ENCODE measurements at places on chromosomes 4 and X.

DNA sequence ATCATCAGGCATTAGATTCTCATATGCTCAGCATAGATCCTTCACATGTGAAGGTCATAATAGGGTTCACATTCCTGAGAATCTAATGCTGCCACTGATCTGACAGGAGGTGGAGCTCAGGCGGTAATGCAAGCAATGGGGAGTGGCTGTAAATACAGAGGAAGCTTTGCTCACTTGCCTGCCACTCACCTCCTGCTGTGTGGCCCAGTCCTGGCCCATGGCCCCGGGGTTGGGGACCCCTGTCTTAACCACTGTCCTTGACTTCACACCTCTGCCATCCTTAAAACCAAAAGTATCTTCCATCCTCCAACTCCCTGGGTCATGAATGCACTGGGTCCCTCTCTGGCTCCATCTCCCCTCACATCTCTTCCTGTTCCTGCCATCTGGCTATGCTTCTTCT lies 129.1 kb downstream of the HMX1 start:
- DNase-seq, result no peak

DNA sequence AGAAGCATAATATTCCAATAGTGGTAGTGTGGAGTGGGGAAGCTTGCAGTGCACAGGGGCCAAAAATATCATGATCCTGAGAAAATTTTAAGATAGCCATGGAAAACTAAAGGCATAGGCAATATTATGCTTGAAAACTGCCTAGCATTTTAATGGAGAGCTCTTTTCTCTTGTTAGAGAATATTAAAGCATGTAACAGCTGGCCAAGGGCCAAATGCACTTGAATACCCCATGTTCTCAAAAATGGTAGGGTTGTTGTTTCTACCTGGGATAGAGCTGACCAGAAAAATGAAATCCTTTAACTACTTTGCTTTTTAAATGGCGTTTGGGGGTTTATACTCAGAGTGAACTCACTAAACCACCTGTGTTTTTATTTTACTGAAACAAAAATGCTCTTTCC lies 739.6 kb upstream of the SLIT2 start:
- DNase-seq, result no peak

DNA sequence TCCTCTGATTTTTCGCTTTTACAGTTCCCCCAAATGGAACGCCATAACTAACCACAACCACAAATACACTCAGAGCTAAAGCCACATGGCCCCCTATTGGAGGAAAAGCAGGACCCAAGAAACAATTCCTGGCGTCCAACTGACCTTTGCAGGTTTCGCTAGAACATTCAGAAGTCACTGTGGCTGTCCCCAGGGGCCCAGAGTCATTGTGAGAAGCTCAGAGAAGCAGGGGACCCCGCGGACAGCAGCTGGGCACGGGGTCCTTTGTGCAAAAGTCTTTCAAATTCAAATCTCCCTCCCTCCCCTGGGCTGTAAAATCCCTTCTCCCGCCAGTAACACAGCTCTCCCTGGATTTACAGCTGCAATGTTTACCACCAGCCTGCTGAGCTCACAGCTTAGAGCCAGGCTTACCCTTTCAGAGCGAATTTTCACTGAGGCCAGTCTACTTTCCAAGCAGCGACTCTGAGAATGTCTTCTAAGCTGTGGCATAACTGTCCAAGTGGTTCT lies 214.8 kb downstream of the CRLF2 start:
- DNase-seq, result peak; percentile 58

DNA sequence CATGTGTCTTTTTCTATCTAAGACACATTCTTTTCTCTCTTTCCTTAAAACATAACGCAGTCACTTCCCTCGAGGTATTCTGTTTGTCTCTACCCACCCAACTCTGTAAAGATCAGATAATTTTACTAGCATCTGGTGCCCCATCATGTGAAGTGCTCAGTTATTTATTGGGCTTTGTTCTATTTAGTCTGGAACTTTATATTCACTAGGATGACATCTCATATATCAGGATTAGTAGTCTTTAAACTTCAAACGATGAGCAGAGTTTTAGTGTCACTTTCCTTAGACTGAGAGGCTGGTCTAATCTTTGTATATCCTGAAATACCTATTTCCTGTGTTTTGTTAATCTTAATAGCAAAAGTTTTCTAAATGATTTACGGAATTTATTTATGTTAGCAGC lies 445.5 kb upstream of the NDST3 start:
- no peak for DNase-seq
